ENCODE measurements at places on chromosomes 11 and 22. TPM values are rescaled to one million over a fixed set of nuclear protein-coding genes. Genes with fewer than 3 reads are reported as not detected.

GRCh38 chr11:66467756-66468155 lies 1.1 kb downstream of the PELI3 start:
- H3K27ac ChIP-seq: no peak overlapping the region
- peak overlapping the region; percentile 87 for H3K4me3 ChIP-seq

SCN4B gene
- total RNA-seq: 2.9 TPM

DNA sequence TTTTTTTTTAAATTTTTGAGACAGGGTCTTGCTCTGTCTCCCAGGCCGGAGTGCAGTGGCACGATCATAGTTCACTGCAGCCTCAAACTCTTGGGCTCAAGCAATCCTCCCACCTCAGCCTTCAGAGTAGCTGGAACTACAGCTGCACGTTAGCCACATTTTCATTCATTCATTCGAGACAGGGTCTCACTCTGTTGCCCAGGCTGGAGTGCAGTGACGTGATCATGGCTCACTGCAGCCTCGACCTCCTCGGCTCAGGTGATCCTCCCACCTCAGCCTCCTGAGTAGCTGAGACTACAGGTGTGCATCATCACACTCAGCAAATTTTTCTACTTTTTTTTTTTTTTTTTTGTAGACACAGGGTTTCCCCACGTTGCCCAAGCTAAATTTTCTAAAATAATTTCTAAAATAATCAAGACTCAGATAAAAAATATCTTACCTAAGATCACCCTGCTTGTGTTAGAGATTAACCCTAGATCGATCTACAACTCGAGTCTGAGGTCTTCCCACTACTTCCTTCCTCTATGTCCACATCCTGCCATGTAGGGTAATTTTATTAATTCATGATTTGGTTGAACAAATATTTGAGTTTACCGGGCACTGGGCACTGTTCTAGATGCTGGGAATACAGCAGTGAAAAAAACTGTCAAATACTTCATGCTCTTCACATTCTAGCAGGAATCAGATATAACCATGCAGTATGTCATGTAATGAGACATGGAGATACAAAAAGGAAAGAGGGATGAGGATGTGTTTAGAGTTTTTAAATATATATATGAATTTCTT lies 15.1 kb downstream of the EIF4G2 start:
- H3K4me1 ChIP-seq: peaks cover 4% of the 10 kb centered on the region
- H3K36me3 ChIP-seq: no peaks in the 10 kb centered on the region
- DNase-seq: no peak
- no peak overlapping the region for H3K4me3 ChIP-seq
- no peak overlapping the region for H3K27ac ChIP-seq
- peaks cover 2% of the 10 kb centered on the region for H3K27me3 ChIP-seq

- no peak overlapping the region for H3K27ac ChIP-seq
- H3K27me3 ChIP-seq: no peaks in the 10 kb centered on the region
- DNase-seq: no peak
Measured at GRCh38 chr11:131077340-131077739, 161.1 kb upstream of the SNX19 start.

DNA sequence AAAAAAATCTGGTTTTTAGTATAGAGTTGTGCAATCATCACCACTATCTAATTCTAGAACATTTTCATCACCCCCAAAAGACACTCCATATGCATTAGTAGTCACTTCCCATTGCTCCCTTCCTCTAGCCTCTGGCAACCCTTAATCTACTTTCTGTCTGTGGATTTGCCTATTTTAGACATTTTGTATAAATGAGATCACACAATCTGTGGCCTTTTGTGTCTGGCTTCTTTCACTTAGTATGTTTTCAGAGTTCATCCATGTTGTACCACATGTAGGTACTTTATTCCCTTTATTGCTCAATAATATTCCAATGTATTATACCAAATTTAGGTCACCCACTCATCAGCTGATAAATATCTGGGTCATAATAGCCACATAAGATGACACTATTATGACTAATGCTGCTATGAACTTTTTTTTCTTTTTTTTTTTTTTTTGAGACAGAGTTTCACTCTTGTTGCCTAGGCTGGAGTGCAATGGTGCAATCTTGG lies 67.5 kb upstream of the SCUBE2 start:
- no peaks in the 10 kb centered on the region for H3K4me1 ChIP-seq

GGT5 gene
- total RNA-seq: 10.7 TPM

DNA sequence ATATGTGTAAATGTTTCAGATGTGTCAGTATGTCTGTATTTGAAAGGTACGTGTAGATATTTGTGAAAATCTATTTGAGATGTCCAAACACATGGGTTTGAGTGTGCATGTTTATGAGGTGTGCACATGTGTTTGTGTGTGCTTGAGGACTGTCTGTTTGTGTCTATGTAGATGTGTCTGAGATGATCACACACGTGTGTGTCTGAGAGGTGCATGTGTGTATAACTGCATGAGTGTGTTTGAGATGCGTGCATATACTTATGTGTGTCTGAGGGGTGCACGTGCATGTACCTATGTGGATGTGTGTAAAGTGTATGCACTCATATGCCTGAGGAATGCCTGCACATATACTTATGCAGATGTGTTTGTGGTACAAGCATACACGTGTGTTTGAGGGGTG lies 584.4 kb downstream of the BUD13 start:
- H3K36me3 ChIP-seq: peaks cover 9% of the 10 kb centered on the region
- H3K27me3 ChIP-seq: peaks cover 7% of the 10 kb centered on the region
- no peak overlapping the region for H3K4me3 ChIP-seq
- H3K27ac ChIP-seq: no peak overlapping the region

P2RX3 gene
- total RNA-seq: 496 TPM

LGALS12 gene
- not detected for total RNA-seq

GRCh38 chr22:45580726-45581381 lies 78.2 kb downstream of the FBLN1 start:
- no peaks in the 10 kb centered on the region for H3K36me3 ChIP-seq
- DNase-seq: no peak
- no peak overlapping the region for H3K27ac ChIP-seq
- no peak overlapping the region for H3K4me3 ChIP-seq
- H3K27me3 ChIP-seq: peaks cover 15% of the 10 kb centered on the region

DNA sequence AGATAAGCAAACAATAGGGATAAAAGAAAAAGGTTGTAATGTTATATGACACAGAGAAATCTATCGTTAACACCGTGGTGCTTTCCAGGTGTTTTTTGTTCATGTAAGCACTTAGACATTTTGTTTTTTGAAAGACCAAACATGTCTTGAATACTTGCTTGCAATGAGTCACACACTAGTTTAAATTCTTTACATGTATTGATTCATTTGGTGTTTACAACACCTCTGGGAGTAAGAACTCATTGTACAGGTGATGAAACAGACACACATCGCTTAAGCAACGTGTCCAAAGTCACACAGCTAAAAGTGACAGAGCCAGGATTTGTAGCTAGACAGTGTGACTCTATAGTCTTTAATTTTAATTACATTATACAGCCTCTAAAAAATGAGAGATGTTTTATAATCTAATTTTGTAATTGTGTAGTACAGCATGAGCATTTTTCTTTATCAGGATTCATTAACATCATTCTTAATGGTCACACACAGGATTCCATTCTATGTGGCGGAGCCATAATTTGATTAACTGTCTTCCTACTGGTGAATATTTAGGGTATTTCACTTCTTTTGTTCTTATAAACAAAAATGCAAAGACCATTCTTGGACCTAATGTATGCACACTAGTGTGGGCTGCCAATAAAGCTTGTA lies 148.8 kb downstream of the DBX1 start:
- H3K27me3 ChIP-seq: no peaks in the 10 kb centered on the region
- no peak overlapping the region for H3K4me3 ChIP-seq
- no peaks in the 10 kb centered on the region for H3K36me3 ChIP-seq
- H3K27ac ChIP-seq: no peak overlapping the region

- no peaks in the 10 kb centered on the region for H3K36me3 ChIP-seq
- no peak overlapping the region for H3K4me3 ChIP-seq
- H3K27ac ChIP-seq: no peak overlapping the region
- peaks cover 44% of the 10 kb centered on the region for H3K4me1 ChIP-seq
- DNase-seq: no peak
Measured at GRCh38 chr11:61564936-61565696, 15.8 kb downstream of the SYT7 start.

DNA sequence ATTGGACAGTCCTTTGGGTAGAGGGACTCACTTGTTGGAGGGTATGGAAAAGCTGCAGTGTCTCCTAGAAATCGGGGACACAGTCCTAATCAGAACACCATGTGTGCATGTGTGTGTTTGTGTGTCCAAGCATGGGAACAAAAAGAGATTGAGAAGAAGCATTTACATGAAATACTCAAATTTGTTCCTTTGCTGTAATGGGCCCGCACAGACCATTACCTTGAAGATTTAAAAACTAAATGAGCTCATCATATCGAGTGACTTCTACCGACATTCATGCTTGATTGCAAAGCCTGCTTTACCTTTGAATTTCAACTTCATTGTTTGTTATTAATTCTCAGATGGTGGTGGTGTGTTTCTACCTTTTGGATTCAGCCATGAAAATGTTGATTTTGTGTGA lies 106.9 kb downstream of the ZBTB16 start:
- no peak overlapping the region for H3K4me3 ChIP-seq
- no peak overlapping the region for H3K27ac ChIP-seq
- no peaks in the 10 kb centered on the region for H3K36me3 ChIP-seq
- peaks cover 41% of the 10 kb centered on the region for H3K4me1 ChIP-seq
- DNase-seq: no peak

DNA sequence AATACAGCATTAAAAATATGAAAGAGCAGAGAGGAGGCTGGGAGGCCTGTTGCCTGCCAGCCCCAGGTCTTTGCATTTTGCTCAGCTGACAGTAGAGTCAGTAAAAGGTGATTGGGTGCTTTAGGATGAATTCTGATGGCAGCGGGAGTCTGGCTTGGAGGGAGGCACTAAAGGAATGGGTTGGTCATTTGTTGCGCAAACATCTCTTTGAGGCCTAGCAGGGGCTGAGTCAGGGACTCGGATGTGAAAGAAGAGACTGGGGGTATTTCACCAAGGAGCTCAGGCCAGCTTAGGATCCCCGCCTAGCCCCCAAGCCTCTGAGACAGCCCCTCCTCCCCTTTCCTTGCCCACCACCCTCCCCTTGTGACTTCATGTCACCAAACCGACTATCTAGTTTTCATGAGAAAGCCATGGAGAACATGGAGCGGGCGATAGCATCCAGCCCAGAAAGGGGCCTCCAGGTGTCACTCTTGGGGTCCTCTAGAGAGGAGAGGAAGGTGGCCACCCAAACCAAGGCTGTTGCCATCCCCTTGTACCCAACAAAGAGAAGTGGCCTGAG lies 9.7 kb downstream of the DGKZ start:
- peaks cover 2% of the 10 kb centered on the region for H3K27me3 ChIP-seq
- DNase-seq: no peak
- H3K4me3 ChIP-seq: no peak overlapping the region
- H3K27ac ChIP-seq: no peak overlapping the region
- peaks cover 22% of the 10 kb centered on the region for H3K4me1 ChIP-seq

DNA sequence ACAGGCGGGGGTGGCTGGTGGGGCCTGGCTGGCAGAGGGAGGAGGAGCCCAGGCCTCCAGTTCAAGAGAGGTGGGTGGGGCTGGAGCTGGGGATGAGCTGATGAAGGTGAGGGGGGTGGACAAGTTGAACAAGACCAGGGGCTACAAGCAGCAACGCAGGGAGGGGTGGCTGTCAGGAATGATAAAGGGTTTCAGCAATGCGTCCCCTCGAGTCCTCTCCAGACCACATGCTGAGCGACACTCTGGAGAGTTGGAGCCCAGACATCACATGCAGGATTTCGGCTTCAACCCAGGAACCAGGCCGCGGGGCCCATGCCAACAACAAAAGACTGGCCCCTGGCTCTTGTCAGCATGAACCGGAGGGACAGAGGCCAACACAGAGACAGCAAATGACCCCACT lies 480.3 kb downstream of the BRD1 start:
- no peak for DNase-seq
- H3K27ac ChIP-seq: no peak overlapping the region
- peaks cover 6% of the 10 kb centered on the region for H3K27me3 ChIP-seq
- no peak overlapping the region for H3K4me3 ChIP-seq
- no peaks in the 10 kb centered on the region for H3K4me1 ChIP-seq

DNA sequence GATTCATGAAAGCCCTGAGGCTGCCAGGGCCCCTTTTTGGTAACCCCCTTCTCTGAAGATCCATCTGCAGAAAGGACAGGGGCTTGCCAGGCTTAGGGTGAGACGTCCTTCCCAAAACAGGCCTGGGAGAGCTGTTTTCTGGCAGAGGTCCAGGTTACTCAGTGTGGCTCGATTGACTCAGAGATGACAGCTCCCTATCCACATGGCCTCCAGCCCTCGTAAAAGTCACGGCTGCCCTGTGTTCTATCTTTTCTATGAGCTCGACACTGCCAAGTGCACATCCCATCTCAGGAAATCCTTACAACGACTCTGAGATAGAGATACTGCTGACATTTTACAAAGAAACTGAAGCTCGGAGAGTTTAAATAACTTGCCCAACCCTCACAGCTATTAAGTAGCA lies 20.4 kb downstream of the ADAMTS8 start:
- H3K4me3 ChIP-seq: no peak overlapping the region
- peaks cover 1% of the 10 kb centered on the region for H3K27me3 ChIP-seq
- H3K27ac ChIP-seq: no peak overlapping the region
- no peak for DNase-seq
- H3K4me1 ChIP-seq: peaks cover 7% of the 10 kb centered on the region

SLC22A9 gene
- not detected for total RNA-seq

GRCh38 chr22:19772673-19773469 lies 12.3 kb downstream of the TBX1 start:
- H3K27me3 ChIP-seq: peaks cover 11% of the 10 kb centered on the region
- peaks cover 1% of the 10 kb centered on the region for H3K4me1 ChIP-seq
- peaks cover 5% of the 10 kb centered on the region for H3K36me3 ChIP-seq
- no peak overlapping the region for H3K4me3 ChIP-seq
- DNase-seq: no peak

GRCh38 chr22:30127749-30128166 lies 47.5 kb downstream of the HORMAD2 start:
- H3K27ac ChIP-seq: no peak overlapping the region
- H3K27me3 ChIP-seq: no peaks in the 10 kb centered on the region
- H3K4me1 ChIP-seq: no peaks in the 10 kb centered on the region
- no peak for DNase-seq

DNA sequence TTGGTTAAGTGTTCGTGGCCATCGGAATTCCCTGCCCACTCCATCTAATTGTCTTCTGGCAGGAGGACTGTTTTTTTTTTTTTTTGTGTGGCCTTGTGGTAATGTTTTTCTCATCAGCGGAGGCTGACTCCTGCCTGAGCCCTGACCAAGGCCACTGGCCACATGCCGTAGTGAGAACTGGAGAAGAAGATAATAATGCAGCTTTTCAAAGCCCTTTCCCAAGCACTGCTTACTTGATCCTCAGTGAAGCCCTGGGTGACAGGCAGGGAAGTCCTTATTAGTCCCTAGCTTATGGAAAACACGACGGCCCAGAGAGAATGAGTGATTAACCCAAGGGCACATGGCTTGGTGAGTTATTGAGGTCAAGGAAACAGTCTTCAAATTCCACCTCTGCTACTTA lies 71.2 kb downstream of the ADM start:
- DNase-seq: no peak
- no peaks in the 10 kb centered on the region for H3K4me1 ChIP-seq
- H3K4me3 ChIP-seq: no peak overlapping the region
- no peak overlapping the region for H3K27ac ChIP-seq
- no peaks in the 10 kb centered on the region for H3K36me3 ChIP-seq
- H3K27me3 ChIP-seq: peaks cover 2% of the 10 kb centered on the region

BDNF gene
- 0.42 TPM for total RNA-seq

- peak; percentile 23 for DNase-seq
- H3K4me3 ChIP-seq: peak overlapping the region; percentile 90
- no peaks in the 10 kb centered on the region for H3K36me3 ChIP-seq
Measured at GRCh38 chr22:45163099-45163450, 650 bp upstream of the NUP50 start.

CASP1 gene
- total RNA-seq: not detected

- no peak overlapping the region for H3K27ac ChIP-seq
- H3K36me3 ChIP-seq: no peaks in the 10 kb centered on the region
Measured at GRCh38 chr11:92675303-92675702, 294.1 kb upstream of the MTNR1B start.

Measured in glutamatergic neuron (in vitro differentiated cells).